ENCODE measurements at places on chromosomes 6 and 20.

DNA sequence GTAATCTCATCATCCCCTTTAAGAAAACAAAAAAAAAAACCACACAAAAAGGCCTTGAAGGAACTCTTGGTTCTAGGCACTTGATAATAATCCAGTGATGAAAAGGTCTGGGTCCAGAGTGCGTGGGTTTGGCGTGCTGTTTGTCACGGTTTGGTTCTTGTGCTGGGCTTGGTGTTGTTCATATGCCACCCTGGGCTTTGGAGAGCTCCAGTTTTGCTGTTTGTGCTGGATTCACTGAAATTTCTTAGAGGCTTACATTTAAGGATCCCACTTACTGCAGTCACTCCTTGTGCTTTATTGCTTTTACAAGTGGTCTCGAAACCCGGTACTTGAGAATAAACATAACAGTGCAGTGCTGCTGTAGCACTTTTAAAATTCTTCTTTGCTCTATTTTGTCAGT lies 68.8 kb upstream of the XRN2 start:
- no peak for DNase-seq

DNA sequence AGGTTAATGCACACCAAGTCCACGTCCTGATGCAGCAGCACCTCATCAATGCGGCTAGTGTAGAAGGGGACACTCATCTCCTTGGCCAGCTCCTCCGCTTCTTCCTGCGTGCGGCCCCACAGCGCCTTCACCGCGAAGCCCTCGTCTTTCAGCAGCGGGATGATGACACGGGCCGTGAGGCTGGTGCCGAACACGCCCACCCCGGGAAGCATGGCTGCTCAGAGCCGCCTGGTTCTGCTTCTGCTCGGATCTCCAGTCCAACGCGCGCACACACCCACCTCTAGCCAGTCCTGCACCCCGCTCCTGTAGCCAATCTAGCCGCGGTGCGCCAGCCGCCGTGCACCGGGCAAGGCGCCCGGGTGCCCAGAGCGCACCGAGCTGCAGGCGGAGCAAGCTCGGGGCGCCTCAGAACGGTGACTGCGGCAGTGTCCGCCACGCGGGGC lies 700 bp downstream of the GFOD1 start:
- peak; percentile 49 for DNase-seq

GRCh38 chr20:48930035-48930434 lies 8.5 kb downstream of the ARFGEF2 start:
- no peak for DNase-seq

GRCh38 chr20:17761604-17762003 lies 61.8 kb downstream of the BANF2 start:
- DNase-seq = no peak

GRCh38 chr6:86477500-86478148 lies 459.7 kb upstream of the HTR1E start:
- DNase-seq = no peak

- DNase-seq = peak; percentile 34
These were observed 1.4 kb downstream of the AKIRIN2 start for GRCh38 chr6:87700397-87701343.

DNA sequence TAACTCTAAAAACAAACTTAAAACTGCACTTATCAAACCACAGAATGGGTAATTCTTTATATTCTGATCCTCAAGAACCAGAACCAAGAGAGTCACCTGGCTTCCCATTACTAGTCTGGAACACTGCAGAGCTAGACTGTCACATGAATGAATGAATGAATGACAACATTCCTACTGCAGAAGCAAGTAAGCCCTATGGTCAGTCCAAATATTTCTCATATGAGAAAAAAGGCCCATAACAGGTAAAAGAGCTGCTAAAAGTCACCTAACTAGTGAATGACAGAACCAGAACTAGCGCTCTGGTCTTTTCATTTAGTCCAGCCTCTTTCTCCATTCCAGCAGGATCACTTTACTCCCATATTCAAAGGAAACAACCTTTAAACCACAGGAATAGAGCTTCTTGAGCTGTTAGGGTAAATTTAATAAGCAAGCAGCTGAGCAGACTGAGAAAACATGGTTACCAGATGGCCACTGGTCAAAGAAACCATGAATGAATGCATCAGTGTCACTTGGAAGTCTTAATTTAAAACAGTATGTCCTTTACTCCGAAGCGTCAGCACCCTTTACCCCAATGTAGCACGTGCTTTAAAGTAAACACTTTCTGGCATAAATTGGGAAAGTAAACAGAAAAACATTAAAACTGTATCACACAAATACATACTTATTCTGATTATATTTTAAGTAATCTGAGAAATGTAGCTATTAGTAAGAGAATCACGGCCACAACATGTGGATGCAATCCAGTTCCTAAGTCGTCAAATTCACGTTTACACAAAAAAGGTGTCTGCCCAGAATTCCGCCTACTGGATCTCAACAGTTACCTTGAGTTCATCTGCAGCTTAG lies 1.4 kb downstream of the PREP start:
- no peak for DNase-seq

- DNase-seq = no peak
These were observed 164.5 kb downstream of the GRM4 start for GRCh38 chr6:33981421-33981820.

All from stimulated activated CD4-positive, alpha-beta T cell treated with anti-CD3 and anti-CD28 coated beads, TNF-alpha, amount 100 ng/mL, for 48 hours (primary cell).